ENCODE measurements at places on chromosomes 12 and 14.

DNA sequence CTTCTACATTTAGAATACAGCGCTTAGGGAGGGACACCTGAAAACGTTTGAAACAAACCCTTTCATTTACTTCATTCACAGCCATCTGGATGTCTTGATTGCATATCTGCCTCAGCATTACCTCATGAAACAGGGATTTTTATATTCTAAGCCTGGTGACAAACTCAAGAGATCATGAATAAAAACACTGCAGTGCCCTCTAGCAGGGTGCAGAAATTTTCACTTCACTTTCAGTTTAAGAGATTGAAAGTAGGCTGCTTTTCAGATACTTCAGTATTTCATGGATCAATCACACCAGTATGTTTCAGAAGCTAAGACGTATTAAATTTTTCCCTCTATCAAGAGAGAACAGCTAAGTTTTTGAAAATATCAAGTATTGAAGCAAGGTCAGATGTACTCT lies 467.8 kb downstream of the MDGA2 start:
- DNase-seq = no peak

- peak; percentile 34 for DNase-seq
Measured at GRCh38 chr12:76144245-76144549, 59.7 kb upstream of the NAP1L1 start.

DNA sequence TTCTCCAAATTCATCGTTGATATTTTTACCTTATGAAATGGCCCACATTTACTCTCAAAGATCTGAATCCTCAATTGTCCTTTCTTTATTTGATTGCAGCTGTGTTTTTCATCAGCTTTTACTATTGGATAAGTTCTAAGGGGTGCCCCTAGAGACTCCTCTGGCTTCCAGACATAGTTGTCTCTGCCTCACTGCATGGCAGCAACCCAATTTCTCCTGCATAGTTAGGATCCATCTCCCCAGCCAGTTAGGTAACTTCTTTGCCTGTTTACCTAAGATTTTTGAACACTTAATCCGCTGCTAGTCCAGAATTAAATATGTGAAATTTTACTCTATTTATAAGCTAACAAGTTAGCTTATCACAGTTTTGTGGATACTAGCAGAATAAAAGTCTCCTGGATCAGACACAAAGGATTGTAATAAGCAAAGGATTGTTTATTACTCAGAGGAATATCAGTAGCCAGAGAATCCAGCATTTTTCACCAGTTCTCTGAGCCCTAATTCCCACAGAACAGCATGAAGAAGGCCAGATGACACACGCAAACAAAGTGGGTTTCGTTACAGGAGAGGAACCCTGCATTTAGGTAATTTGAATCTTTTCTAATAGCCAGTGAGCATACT lies 101.1 kb downstream of the BBS10 start:
- no peak for DNase-seq

DNA sequence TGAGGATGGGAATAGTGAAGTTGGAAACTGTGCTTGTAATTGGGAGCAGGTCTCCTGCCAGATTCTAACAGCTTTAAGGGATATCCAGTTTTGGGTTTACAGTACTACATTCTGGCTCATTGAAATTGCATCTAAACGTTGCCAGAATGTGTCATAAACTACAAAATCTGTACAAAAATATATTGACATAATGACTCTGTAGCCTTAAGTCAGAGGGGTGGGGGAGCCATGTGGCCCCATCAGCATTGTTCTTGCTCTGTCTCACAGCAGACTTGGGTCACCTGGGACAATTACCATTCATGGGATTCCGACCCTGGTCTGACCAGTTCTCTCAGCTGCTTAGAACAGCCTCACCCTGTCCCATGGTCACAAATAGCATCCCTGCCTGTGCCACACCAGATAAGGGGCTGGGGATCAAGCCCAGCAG lies 43.3 kb upstream of the MED13L start:
- DNase-seq = no peak

GRCh38 chr12:127393896-127394295 lies 873.1 kb upstream of the TMEM132C start:
- DNase-seq = no peak

- no peak for DNase-seq
Measured at GRCh38 chr12:126196263-126196662, 1131.0 kb downstream of the AACS start.

DNA sequence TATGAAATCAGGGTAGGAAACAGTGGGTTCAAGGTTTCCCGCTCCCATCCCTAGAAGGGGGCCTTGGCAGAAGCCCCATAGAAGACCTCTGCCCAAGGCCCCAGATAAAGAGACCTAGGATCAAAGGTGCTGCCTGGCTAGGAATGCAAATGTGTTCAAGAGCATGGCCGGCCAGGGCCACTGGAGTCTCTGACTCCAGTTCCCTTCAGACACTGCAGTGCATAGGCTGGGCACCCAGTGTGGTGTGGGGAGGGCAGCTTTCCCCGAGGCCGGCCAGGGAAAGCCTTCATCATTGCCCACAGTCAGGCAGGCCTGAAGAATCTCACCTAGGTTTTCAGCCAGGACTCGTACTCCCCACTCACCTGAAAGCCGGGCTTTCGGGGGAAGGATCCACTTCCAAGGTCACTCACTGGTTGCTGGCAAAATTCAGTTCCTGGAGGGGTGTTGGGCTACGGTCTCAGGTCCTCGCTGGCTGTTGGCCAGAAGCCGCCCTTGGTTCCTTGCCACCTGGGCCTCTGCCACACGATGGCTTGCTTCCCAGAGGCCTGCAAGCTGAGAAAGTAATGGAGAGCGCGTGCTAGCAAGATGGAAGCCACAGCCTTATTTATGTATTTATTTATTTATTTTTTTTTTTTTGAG lies 9.7 kb upstream of the PEBP1 start:
- DNase-seq = no peak

- no peak for DNase-seq
Measured at GRCh38 chr12:78338054-78338785, 507.5 kb downstream of the NAV3 start.

DNA sequence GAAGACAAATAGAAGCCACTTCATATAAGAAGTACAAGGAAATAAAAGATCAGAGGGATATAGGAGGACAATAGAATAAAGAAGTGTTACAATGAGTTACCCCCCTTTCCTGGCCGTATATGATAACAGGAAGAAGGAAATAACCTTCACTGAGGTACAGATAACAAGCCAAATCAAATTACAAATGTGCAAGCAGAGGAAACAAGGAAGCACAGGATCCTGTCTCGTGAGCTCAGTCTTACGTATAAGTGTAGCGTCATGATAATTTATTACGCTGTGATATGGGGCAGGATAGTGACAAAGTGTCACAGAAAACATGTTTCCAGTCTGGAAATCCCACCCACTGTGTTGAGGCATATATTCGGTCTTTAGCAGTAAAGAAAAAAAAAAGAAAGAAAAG lies 26.5 kb downstream of the CRACR2A start:
- no peak for DNase-seq

GRCh38 chr12:56469007-56469930 lies 891 bp downstream of the SPRYD4 start:
- no peak for DNase-seq

GRCh38 chr12:91655966-91656365 lies 473.3 kb upstream of the DCN start:
- no peak for DNase-seq

DNA sequence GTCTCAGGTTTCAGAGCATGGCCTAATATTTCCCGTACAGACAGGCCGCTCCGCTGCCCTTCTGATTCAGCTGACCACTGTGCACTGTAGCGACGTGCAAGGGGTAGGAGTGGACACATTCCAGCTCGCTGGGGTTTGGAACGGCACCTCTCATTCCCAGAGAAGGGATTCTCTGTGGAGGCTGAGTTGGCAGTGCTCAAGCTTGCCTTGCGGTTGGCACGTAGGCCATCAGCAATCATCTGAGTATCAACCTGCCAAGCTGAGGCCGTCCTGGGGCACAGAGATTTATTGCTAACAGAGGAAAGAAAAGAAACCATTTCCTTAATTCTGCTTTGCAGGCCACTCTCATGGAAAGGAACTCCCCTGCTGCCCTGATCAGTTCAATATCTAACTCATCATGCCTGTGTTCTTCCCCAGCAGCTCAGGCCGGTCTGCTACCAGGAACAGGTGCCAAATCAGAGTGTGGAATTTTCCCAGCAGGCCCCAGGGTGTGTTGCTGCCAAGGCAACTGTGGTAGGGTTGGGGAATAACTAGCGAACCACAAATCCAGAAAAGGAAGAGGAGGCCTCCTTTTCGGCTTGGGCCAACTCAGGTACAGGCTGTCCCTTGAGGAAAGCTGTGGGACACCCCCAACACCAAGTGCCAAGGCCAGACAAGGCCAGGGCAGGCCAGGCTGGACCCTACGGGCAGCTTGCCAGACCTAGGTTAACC lies 92.5 kb downstream of the SSPN start:
- no peak for DNase-seq

DNA sequence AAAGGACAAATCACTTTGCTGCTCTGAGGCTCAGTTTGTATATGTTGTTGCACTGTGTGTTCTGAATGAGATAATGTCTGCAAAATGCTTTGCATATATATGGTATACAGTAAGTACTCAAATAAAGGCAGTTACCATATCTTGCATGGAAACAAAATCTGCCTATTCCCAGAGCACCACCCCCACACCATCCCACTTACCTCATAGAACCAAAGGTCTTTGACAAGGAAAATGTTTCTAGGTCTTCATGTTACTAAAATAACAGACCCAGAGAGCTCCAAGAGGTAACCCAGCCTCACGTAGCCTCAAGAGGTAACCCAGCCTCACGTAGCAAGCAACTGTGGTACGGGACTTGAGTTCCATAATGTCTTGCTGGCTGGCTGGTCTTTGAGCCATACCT lies 71.6 kb upstream of the CMKLR1 start:
- no peak for DNase-seq

DNA sequence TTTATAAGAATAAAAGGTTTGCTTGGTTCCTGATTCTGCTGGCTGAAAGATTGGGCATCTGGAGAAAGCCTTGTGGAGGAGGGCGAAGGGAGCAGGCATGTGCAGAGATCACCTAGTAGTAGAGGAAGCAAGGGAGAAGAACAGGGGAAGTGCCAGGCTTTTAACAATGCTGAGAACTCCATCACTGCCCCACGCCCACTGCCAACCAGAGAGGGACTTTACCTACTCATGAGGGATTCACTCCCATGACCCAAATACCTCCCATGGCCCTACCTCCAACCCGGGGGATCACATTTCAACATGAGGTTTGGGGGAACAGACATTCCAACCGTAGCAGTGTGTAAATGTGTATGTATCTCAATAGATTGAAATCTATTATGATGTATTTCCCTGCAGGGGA lies 360.3 kb downstream of the GLT1D1 start:
- DNase-seq = no peak

- no peak for DNase-seq
Measured at GRCh38 chr14:105219753-105220152, 28.6 kb upstream of the BTBD6 start.

- no peak for DNase-seq
Measured at GRCh38 chr12:120833849-120834248, 70.3 kb downstream of the SPPL3 start.

GRCh38 chr12:119398190-119398589 lies 63.7 kb downstream of the CCDC60 start:
- peak; percentile 5 for DNase-seq

DNA sequence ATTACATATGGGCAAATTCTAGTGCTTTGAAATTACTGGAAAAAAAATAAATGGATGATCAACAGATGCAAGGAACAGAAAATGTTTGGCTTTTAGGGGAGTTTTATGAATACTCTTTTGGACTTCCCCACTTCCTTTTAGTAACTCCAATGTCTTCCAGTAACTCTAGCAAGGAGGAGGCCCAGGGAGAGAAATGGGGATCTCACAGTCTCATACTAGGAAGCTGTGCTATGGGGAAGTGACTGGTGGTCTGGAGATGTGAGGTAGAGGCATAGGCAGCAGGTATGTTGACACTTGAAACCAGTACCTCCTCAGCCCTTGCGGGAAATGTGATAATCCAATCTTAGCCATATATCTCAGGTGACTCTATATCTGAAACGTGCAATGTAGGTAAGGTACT lies 68.1 kb downstream of the CRADD start:
- DNase-seq = no peak

GRCh38 chr14:58469309-58469708 lies 41.8 kb downstream of the KIAA0586 start:
- no peak for DNase-seq

GRCh38 chr14:85281921-85282320 lies 248.0 kb upstream of the FLRT2 start:
- DNase-seq = no peak

GRCh38 chr12:87687362-87687761 lies 341.8 kb downstream of the C12orf50 start:
- no peak for DNase-seq

DNA sequence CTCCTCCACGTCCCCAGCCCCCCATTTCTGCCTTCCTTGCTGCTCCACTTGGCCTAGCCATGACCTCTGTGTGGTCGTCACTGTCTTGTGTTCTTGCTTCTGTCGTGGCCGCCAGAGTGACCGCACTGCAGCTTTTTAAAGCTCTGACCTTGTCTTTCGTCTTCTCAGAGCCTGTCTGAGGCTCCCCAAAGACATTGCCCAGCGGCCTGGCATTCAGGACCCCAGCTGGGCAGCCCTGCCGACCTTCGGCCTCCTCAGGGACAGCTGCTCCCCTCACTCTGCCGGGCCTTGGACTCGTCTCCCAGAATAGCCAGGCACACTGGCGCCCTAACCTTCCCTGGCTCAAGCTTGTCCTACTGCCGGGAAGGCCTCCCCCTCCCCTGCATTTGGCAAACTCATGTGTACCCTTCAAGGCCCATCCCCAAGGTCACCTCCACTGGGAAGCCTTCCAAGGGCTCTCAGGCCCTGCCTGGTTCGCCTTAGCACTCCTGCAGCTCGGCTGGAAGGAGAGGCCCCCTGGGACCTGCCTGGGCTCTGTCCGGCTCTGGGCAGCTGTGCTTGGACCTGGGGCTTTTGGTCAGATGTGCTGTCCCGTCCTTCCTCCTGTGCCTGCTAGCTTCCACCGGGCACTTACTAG lies 15.7 kb upstream of the DLK1 start:
- no peak for DNase-seq

DNA sequence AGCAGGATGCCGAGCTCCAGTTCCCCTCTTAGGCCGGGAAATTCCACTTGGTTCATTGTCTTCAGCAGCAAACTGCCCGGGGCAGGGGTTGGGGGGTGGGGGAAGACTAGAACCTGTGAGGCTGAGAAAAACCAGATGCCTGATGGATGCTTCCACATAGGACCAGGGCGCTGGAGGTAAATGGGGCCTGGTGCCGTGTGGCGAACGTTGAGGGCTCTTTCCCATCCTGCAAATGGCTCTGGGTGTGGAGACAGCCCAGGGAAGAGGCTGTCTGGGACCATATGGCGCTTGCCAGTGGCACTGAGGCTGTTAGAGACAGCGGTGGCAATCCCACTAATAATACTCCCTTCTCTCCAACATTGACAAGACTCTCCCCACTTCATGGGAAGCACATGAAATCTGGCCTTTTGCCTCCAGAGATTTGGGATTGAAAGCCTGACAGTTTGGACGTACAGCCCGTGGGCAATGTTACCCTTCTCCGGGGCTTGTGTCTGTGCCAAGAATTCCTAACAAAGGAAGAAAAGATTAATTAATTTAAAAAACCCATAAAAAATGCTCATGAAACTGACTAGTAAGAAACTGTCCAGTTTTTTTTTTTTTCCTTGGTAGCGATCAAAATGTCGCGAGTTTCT lies 44.5 kb downstream of the MAP1LC3B2 start:
- no peak for DNase-seq
